ENCODE measurements at places on chromosomes 12 and 14.

- DNase-seq, result no peak
Observed at GRCh38 chr12:14979468-14979867, 6.6 kb downstream of the PDE6H start.

DNA sequence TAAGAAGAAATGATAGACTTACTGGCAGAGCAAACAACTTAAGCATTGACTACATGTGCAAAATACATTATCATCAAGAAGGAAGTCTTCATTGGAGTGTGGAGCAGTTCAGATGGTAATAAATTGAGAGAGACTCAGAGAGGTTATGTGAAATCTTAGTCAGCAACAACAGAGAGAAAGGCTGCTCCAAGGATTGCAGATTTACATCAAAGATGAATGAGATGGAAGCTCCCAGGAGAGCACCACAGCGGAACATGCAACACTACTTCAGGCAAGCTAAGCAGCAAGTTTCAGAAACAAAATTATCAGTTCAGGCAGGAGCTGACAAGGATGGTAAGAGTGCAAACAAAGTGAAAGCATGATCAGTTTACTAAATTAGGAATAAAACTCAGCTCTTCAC, 882.3 kb downstream of the LRFN5 start:
- DNase-seq, result no peak

DNA sequence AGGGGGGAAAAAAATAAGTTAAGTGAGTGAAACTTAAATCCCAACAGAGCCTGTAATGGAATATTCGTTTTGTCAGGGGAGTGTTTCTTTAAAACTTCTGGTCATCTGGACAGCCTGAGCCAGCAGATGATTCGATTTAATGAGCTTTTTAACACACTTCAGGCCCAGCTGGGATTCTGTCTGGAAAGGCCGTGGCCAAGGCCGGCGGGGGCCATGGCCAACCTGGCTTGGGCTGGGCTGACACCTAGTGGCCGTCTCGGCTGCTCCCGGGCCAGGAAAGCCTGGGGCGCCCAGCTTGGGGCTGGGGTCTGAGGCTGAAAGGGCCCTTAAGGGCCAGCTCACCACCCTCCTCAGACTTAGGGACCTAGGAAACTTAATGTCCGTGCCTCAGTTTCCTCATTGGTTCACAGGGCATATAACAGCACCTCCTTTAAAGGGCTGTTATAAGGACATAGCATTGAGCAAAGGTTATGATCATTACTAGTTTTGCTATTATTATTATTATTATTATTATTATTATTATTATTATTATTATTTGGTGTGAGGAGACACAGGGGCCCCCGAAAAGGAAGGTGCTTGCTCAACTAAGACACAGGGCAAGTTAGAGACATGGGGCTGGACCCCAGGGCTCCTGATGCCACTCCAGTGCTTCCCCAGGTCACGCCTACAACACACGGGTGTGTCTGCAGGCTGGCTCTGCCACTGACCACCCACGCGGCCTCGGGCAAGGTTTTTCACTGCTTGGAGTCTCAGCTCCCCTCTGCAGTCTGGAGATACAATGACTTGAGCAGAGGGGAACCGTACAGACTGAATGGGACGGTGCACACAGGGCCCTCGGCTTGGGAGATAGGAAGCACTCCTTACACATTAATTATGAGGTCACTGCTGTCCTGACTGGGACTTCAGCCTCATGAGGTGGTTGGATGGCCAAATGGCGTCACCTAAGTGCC, 84.0 kb downstream of the SYNE3 start:
- no peak for DNase-seq

GRCh38 chr12:108788076-108788782, 56.9 kb upstream of the CORO1C start:
- DNase-seq, result no peak

DNA sequence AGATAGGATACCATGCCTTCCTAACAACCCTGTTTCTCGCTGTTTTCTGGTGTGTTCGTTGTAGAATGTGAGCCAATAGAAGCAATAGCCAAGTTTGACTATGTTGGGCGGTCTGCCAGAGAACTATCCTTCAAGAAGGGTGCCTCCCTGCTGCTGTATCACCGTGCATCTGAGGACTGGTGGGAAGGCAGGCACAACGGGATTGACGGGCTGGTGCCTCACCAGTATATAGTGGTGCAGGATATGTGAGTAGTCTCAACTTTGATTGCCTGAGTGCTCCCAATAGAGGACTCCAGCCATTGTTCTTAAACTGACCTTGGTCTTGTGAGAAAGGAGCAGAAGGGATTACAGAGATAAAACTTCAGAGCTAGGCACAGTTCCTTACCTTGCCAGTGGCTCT, 96.2 kb downstream of the KICS2 start:
- DNase-seq, result no peak

DNA sequence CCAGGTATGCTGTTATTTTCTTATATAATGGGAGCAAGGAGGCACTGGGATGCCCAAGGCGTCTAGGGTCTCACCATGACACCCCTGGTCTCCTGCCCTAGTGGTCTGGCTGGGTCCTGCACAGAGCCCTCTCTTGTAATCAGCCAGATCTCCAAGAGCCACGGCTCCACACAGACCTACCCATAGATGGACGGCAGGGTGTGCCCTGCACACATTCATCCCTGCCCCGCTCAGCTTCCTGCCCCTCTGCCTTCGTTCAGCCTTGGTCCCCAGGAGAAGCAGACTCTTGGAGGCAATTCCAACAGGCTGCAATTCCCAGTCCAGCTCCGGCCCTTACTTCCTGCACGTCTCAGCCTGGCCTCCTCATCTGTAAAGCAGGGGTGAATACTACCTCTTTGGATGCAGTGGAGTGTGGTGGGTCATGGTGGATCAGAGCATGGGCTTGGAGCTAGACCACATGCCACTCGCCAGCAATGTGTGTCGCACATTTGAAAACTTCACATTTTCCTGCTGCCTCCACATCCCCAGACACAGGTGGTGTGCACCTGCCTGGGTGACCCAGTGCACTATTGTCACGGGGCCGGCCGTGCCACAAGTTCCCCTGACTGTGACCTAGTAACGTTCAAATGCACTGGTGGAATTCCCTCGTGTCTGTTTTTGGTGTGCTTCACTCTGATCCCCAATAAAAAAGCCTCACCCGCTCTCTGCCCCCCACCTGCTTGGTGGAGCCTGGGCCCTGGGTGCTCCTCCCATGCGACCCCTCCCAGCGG, 171.1 kb upstream of the PRMT8 start:
- no peak for DNase-seq

- DNase-seq, result no peak
Observed at GRCh38 chr12:84599539-84599938, 313.1 kb downstream of the SLC6A15 start.

GRCh38 chr14:69327507-69327906, 67.5 kb downstream of the GALNT16 start:
- DNase-seq, result no peak

DNA sequence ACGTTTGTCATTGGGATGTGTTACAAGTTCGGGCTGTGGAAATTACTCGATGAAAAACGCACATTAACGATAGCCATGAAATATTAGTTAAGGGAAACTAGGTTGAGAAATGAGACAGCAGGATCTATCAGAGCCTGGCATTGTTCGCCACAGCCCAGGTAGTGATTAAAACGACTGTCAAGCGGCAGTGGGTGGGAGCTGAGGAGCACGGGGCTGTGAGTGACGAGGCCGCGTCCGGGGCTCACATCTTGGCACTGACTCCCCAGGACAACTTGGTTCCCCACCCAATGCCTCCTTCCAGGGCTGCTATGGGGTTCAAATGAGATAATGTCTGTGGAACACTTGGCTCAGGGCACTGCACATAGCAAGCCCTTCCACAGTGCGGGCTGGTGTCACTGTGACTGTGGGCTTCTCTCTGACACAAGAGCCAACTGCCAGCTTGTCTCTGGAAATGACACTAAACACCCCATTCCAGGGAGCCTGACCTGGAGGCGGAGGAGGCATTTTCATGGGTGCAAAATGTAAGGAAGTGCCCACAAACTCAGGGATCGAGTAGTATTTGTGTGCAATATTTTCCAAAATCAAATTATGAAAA, 19.3 kb downstream of the MMAB start:
- DNase-seq, result no peak

DNA sequence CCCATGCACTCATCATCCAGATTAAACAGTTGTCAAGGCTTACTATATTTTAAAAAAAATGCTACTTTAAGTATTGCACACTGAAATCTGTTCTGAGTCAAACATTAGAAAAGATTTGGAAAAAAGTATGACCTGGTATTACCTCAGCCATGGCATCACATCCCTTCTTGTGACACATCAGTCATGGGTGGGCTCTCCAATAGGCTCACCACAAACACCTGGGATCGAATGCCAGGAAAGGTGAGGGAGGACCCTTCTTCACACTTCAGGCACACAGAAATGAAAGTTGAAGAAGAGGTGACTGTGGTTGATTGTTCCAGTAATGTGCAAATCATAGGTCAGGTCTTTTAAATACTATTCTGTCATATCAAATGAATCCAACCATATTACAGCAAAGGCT, 36.6 kb upstream of the GZMB start:
- no peak for DNase-seq

- no peak for DNase-seq
Observed at GRCh38 chr12:130448044-130448821, 110.5 kb downstream of the PIWIL1 start.

GRCh38 chr12:79997096-79997791, 62.3 kb upstream of the PPP1R12A start:
- DNase-seq, result no peak
